ENCODE measurements at places on chromosomes 2 and 18.

GRCh38 chr18:41992066-41992465 lies 37.0 kb downstream of the PIK3C3 start:
- DNase-seq = no peak

DNA sequence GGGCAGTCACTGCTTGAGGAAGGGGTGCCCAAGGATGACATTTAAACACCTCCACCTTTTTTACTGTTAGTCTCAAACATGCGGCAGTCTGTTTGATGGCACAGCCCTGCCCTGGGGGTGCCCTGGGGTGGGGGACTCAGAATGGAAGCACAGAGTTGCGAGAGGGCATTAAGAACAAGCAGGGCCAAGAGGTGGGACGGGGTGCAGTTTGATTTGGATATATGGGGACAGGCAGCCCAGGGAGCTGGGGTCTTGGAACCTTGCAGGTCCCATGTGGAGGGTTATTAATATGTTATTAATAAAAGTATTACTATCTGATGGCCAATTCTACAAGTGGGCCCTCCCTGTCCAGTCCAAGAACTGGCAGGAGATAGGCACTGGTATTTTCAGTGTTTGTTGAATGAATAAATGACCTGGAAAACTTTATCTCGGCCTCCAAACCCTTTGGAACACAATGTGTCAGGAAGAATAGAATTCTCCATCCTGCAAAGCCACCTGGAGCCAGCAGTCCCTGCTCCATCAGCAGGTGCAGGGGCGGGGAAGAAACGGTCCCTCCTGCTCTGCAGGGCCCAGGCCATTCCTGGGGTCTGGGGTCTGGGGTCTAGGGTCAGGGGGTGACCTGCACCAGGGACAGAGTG lies 25.2 kb downstream of the SDC1 start:
- DNase-seq = no peak

DNA sequence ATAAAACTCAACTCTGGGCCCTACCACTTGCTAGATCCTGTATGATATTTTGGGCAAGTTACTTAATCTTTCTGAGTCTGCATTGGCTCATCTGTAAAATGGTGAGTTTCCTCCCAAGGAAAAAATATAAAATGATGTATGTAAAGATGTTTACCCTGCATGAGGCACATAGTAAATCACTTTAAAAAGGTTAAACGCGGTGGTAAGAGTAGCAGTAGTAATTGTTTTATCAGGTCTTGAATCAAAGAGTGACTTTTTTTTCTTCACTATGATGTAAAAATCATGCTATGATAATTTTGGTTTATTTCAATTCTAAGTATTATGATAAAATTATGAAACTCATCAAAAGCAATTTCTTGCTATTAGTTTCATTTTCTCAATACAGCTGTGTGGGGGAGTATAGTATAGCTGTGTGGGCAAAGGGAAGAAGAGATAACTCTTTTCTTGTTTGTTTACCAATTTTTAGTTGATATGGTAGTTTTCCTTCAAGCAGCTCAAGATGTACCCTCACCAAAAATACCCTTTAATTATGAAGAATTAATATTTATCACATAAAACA lies 10.7 kb downstream of the ARHGAP15 start:
- no peak for DNase-seq

DNA sequence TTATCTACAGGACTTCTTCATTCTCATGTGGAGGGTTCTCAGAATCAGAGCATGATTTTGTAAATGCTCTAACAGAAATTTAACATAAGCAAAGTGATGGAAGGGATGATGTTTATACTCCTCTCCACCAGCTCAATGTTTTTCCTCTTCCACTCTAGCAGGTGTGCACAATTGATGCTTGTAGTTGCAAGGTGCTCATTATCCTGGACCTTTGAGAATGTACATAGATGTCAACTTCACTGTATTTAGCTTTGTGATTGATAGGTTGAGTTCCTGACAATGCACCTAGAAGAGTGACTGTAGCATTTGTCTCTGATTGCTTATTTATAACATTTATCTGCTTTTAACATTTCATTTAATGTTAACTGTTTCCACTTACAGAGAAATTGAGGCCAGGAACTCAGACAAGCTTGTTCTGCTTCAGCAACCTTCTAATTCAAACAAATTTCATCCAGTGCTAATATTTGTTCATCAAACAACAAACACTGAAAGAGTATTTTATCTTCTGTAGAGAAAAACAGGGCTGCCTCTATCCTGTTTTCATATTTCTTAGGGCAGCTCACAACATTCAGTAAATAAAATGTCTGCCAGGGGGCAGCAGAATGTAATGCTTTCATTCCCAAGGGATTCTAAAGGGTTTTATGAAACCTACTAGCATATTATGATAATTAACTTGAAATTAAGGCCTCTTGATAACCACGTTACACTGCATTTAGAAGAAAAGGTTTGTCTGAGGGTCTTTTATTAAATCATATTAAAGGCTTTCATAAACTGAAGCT lies 127.9 kb upstream of the NOL4 start:
- DNase-seq = no peak

DNA sequence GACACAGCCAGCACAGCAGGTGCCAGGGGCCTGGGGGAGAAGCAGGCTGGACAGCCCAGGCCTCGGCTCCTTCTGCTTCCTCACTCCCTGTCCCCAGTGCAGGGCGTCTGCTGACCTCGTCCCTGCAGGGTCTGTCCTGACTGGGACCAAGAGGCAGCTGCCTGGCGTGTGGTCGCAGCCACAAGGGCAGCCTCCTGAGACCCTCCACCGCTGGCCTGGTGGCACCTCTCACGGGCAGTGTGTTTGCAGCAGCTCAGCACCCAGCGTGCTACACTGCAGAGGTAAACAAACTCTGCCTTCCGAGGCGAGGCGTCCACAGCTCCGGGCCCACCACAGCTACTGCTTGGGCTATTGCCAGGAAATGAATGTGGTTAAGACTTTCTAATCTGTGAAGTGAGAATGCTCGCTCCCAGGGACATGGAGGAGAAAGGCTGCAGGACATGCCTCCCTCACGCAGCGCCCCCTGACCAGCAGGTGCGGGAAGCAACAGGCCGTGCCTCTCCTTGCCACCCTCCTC lies 46.1 kb upstream of the HPCAL1 start:
- DNase-seq = no peak

GRCh38 chr2:26609205-26609631 lies 31.9 kb downstream of the CIB4 start:
- no peak for DNase-seq

DNA sequence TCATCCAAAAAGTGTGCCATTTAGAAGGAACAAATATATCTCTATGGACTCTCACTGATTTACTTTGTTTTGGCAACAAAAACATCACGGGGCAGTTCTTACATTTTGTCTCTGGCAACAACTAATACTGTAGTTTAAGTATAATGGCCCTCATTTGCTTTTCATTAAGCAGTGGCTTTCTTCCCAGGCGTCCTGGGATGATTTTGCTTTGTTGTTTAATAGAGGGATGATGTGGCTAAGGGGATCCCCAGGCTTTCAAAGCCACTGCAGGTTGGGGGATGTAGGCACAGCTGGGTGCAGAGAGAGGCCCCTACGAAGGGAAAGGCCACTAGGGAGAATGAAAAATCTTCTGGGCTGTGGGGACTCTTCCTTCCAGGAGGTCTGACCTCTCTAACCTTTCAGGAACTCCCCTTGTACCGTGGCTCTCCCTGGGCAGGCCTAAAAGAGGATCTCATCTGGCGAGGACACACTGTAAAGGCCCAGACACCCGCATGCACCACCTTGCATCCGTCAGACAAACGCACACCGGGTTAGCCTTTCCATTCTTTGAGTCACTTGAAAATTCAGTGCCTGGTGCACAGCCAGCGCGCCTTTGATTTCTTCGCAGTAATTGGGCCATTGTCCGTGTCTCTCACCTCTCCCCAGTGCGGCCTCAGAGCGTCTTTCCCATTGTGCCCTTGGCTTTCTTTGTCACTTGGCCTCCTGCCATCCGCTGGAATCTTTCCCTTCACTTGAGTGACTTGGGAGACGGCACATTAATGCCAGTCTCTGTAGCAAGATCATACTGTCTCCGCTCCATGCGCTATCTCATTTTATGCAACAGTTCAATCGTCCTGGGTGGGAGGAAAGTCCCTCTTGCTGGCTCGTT lies 40.3 kb upstream of the AFF3 start:
- DNase-seq = no peak

- no peak for DNase-seq
These were observed 110.2 kb downstream of the MDH1 start for GRCh38 chr2:63698786-63699548.

GRCh38 chr2:231043796-231044195 lies 6.5 kb downstream of the C2orf72 start:
- DNase-seq = no peak

DNA sequence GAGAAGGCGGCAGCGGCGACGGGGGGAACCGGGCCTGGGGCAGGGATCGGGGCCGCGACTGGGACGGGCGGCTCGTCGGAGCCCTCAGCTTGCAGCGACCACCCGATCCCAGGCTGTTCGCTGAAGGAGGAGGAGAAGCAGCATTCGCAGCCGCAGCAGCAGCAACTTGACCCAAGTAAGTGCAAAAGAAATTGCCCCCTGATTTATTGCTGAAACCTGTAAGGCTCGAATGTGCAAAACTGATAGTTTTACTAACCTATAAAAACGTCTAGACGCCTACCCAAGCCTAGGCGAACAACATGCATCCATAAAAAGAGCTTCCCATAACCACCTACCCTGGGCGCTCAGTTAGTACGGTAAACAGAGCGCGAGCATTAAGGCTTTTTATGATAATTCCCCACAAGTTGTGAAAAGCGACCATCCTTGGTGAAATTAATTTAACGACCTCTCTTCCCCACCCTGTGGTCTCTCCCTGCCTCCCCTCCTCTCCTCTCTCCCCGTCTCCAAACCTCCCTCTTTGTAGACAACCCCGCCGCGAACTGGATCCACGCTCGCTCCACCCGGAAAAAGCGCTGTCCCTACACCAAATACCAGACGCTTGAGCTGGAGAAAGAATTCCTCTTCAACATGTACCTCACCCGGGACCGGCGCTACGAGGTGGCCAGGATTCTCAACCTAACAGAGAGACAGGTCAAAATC lies 1.0 kb downstream of the HOXD9 start:
- DNase-seq = no peak

GRCh38 chr2:236711440-236711839 lies 141.8 kb downstream of the ACKR3 start:
- DNase-seq = no peak

DNA sequence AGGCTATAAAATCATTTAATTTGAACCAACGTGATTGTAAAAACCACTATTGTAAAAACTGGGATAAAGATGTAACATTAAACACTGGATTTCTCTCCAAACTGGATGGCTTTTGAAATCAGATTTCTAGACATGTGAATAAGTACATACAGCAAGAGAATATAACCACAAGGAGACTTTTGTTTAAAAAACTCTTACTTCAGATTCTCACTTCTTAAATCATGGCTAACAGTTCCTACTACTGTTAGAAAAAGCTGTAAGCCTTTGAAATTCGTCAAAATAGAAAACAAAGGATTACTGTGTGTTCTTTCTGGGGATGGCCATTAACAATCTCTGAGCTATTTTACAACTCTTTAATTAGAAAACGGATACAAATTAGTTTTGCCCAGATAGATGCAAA lies 39.4 kb upstream of the SH3BP4 start:
- no peak for DNase-seq

DNA sequence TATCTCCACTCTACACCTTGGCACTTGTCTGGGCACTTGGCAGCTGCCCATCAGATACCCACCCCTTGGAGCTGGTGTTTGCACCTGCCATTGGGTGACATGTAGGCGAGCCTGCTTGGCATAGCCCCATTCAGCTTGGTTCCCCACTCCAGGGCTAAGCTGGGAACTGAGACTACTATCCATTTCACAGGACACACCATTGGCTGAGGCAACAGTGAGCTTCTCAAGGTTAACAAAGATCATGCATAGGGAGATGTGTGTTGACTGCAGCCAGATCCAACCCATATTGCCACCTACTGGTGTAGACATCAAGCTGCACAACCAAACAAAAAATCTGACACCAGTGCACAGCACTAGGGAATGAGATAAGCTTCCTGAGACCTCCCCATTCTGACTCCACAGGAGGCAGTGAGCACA lies 1389.8 kb upstream of the TMEFF2 start:
- DNase-seq = peak; percentile 8

DNA sequence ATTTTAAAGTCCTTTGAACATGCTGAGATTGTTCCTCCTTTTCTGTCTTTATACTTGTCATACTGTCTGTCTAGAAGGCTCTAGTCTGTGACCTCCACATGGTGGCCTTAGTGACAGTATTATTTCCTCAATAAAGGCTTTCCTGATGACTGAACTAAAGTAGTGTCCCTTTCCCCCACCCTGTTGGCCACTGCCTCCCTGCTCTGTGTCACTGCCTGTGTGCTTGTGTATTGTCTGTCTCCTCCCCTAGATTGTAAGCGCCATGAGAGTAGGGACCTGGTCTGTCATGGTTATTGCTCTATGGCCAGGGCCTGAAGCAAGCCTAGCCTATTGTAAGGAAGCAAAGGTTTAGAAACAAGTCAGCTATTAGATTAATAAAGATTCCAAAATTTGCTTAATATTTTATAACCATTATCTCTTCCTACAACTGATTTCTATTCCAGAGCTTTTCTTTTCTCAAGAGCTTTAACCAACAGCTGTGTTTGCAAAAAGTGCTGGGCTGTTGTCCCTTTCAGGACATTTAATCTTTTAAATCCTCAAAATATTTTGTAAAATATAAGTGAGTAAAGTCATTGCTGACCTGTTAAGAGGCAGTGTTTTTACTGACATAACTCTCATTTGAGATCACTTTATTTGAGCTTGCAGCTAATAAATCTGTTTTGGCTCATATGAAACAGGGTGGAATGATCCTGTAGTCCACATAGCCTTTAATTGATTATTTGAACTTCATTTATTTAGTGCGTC lies 35.5 kb downstream of the DIS3L2 start:
- DNase-seq = no peak

GRCh38 chr18:34609986-34610648 lies 100.0 kb upstream of the DTNA start:
- DNase-seq = no peak

DNA sequence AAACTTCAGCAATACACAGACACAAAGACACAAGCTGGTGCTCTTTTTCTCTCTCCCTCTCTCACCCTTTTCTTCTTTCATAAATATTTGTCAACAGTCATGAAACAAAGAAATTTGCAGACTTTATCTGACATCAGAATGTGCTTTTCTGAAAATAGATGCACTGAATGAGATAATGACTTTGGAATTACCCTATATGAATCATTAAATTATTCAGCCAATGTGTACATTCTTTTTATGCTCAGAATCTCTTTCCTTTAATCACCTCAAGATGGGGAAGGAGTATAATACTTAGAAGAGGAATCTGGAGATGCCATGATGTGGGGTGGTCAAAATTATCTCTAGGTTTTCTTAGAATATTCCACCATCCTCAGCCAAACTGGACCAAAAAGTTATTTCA lies 289.9 kb downstream of the LRRTM1 start:
- DNase-seq = no peak

DNA sequence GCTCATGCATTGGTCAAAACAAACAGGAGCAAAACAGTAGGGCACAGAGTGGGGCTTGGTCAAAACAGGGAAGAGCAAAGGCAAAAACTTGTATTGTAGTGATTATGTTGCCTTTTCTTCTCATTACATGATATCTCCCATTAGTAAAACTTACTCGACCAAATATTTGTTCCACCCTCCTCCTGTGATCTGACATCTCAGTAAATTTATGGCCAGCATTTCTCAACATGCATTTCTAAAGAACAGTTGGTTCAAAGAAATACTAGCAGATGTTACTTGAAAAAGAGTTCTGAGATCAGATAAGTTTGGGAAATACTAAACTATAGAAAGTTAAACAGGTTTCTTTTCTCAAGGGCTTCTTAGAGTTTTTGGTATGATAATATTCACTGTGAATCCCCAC lies 423.1 kb downstream of the FIGN start:
- no peak for DNase-seq

GRCh38 chr2:5691985-5692529 lies at the start of gene SOX11:
Gene SOX11, plus strand, starts transcription at chr2:5692384. Its CDS starts 338 bp downstream, at chr2:5692722.
- DNase-seq = peak; percentile 86
